ENCODE measurements at places on chromosomes 3 and 15.
A peak's percentile ranks its signal among the peaks of the same experiment; 100 is the strongest.

- DNase-seq = no peak
Observed at GRCh38 chr15:83276661-83277060, 7.8 kb downstream of the BNC1 start.

- DNase-seq = no peak
Observed at GRCh38 chr3:28940530-28940929, 340.3 kb upstream of the RBMS3 start.

DNA sequence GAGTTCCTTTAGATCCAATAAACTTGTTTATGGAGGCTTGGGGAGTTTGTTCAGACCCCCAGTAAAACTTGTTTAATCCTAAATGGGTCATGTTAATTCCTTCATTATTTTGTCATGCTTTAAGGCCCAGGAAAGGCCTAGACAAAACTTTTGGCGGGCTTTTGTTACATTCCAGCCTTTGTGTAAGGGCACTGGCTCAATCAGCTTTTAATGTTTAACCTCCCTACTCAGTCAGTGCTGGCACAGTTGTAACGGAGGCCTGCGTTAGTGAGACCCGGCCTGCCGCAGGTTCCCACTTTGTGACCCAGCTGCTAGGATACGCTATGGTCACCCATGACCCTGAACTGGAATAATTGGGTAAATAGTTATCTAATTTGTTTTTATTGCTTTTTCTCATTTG is 59.2 kb downstream of the OXSM start:
- no peak for DNase-seq

GRCh38 chr15:31392761-31393401 is 66.2 kb downstream of the KLF13 start:
- no peak for DNase-seq

DNA sequence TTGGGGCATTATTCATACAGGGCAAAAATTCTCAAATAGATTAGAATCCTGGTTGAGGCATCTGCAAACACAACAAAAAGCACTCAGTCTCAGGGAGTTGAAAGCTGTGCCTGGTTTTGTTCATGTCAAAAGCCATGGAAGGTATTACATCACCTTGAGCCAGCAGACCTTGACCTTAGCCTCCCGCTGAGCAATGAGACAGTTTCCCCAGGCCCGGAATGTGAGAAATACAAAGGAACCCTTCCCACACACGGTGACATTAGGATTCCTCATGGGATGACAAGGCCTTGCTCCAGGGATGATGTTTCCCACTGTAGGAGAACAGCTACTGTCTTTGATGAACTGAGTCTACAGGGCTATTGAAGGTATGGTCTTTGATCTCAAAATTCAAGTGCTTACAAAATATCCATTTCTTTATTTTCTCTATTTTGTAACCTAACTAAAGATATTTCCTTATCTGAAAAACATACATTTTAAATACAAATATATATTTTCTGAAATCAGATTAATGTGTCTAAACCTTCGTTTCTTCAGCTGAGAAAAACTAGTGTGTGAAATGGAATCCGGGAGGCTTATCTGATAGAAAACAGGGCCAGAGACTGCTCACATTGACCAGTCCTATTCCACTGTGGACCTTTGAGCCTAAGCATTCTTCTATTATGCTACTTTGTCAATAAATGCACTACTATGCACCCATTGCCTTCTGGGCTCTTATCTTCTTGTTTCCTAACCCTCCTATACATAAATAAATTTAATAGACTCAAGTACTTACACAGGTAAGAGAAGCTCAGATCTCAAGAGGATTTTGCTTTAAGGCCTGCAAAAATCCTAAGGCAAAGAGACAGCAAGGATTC is 298.2 kb downstream of the KBTBD8 start:
- no peak for DNase-seq

GRCh38 chr15:65363306-65363705 is 14.5 kb downstream of the IGDCC3 start:
- DNase-seq = no peak

DNA sequence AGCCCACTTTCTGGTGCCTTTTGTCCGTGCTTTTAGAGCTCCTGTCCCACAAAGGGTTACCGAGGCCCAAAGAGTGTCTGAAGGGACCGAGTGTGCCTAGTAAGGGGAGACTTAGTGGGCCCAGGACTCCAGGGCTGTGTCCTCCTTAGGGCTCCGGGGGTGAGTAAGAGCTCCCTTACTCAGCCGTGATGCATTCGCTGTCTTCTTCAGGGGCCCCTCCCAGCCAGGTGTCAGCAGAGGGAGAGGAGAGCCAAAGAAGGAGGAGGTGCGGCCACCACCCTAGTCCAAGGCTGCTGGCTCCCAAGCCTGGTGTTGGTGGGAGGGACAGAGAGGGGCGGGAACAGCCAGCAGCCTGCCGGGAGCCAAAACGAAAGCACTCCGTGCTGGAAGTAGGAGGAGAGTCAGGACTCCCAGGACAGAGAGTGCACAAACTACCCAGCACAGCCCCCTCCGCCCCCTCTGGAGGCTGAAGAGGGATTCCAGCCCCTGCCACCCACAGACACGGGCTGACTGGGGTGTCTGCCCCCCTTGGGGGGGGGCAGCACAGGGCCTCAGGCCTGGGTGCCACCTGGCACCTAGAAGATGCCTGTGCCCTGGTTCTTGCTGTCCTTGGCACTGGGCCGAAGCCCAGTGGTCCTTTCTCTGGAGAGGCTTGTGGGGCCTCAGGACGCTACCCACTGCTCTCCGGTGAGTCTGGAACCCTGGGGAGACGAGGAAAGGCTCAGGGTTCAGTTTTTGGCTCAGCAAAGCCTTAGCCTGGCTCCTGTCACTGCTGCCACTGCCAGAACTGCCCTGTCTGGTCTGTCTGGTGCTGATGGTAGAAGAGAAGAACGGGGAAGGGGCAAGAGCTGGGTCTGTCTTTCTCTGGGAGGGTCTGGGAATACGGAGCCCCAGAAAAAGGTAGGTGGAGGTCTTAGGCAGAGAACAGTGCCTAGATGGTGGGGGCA is at the start of gene IL17RC:
TSS of gene IL17RC (plus strand) at position 365 of the 947 bp plus-strand sequence. CDS start at position 583, 218 bp downstream.
- DNase-seq = peak; percentile 90

GRCh38 chr15:74208901-74209559 is 6.4 kb upstream of the STRA6 start:
- no peak for DNase-seq

GRCh38 chr15:72242775-72243370 is 11.9 kb upstream of the PKM start:
- no peak for DNase-seq

- DNase-seq = no peak
Observed at GRCh38 chr15:82012908-82013307, 32.9 kb downstream of the MEX3B start.

GRCh38 chr3:156350781-156351180 is 204.1 kb downstream of the SSR3 start:
- no peak for DNase-seq

DNA sequence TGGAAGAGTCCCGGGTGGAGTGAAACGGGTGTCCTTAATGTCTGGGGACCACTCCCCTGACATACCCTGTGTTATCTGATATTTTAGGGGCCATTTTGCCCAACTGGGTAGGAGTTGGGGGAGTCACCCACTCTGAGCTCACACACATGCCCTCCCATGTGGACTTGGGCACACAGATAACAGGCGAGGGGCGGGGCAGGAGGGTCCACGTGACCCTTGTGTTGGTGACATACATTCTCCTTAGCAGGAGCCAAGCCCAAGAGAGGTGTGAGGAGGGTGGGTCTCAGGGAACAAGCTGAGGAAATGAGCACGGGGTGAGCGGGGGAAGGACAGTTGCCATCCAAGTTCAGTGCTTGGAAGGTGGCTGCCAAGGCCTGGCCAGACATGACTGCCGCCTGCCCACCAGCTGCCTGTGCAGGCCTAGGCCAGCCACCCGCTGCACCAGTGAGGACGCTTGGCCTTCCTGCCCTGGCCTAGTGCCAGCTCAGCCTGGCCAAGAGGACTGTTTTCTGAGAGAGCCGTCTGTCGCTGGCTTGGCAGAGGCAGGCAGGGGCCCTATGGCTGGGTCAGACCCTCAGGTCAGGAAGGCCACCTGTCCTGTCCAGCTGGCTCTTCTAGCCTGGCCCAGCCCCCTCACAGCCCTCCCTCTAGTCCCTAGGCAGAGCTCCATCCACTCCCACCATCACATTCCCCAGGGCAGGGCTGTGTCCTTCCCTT is 31.3 kb upstream of the TMEM115 start:
- no peak for DNase-seq

- DNase-seq = no peak
Observed at GRCh38 chr3:39193391-39193790, 996 bp upstream of the XIRP1 start.

DNA sequence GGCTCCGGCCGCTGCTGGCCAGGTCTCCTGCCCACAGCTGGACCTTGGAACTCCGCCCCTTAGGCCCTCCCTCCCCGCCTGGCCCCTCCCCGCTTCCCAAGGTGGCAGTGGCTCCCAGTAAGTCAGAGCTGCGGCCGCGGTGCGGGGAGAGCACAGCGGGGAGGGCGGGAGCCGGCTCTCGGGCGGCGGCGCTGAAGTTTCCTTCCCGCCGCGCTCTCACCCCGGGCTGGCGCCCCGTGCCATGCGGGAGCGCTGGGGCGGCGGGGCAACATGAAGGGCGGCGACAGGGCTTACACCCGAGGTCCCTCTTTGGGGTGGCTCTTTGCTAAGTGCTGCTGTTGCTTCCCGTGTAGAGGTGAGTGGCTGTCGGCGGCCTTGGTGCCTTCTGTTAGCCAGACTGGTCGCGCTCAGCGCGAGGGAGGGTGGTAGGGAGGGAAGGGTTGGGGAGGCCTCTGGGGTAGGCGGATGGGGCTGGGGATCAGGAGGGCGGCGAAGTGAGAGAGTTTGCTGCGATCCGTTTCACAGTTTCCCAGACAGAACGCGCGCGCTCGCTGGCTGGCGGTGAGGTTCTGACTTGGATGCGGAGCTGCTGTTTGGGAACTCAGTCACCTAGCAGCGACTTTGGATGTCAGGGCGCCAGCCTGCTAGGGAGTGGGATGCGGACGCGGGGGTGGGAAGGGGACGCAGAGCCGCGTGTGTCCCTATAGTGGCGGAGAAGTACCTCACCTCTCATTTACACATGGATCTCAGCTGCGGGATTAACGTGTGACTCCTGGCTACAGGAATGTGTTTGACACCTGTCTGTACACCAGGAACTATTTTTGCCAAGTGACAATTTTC is 145.5 kb upstream of the UMPS start:
- no peak for DNase-seq

All from NCI-H2029 treated with DMSO at 0.1 percent for 48 hours (cell line).